AG09309 (cell line): ENCODE measurements at places on chromosomes 1 and 21.

DNA sequence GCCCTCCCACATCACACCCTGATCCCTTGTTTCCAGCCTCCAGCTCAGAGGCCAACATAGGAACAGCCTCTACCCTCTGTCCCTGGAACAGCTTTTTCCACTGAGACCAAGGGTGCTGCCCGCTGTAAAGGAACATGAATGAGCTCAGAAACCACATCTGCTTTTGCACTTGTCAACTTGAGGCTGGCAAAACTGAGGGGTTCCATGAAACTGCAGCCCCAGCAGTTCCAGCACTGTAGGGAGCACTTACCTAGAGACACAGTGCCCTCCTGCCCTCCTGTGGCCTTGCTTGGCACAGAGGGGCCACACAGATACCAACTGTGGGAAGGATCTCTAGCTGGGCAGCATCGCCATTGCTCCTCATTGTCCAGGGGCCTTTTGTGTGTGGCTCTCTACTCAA, 51.7 kb downstream of the ITPKB start:
- DNase-seq, result no peak

GRCh38 chr1:226603858-226604559, 55.4 kb downstream of the STUM start:
- no peak for DNase-seq

DNA sequence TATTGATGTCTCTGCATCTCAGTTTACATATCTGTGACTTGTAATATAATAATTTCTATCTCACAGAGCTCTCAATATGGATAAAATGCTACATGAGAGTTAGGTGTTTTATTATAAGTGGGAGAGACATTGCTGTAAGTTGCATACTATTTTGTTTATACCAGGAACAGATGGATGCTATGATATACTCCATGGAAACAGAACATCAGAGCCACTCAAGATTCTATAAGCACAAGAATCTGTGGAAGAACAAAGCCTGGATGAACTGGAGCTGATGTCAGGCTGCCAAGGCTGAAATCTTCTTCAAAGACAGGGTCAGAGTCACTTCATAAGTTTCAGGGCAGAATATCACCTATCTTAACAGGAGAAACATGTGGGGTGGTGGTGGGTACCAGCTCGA, 30.2 kb downstream of the DUSP10 start:
- DNase-seq, result no peak

DNA sequence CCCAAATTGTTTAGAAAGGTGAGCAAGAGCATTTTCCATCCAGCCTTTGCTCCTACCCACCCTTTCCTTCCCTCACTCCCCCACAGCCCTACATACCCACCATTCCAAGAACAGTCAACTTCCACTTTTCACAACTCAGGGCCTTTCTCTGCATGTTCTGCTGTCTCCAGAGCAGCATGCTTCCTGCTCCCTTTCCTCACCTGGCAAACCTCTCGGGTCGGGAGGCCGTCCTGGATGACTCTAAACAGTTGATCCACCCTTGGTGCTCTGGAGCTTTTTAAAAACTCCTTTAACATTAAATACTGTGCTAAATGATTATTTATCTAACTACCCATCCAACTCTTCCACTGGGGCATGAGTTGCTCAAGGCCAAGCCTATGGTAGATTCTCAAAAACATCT, 200.6 kb downstream of the SETD4 start:
- DNase-seq, result no peak

GRCh38 chr1:248807067-248807737, 18.5 kb downstream of the SH3BP5L start:
- no peak for DNase-seq

- DNase-seq, result no peak
These were observed 261.4 kb upstream of the C1orf174 start for GRCh38 chr1:4161366-4162006.

DNA sequence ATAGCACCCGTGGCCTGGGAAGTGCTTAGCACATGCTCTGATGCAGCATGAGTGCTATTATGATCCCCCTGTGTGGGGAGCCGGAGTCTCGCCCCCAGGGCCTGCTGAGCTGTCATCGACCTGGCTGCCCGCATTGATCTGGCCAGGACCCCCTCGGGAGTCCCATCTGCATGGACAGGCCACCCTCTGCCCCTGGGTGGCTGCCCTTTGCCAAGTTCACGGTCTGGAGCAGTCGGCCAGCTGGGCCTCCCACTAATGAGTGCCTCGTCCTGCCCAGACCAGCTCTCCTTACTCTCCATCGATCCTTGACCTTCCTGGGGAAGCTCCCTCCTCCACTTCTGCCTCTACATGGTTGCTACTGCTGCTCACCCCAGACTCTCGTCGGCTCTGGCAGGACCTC, 121.8 kb upstream of the RUNX3 start:
- no peak for DNase-seq

GRCh38 chr1:69833536-69833935, 265.8 kb downstream of the LRRC7 start:
- no peak for DNase-seq

GRCh38 chr1:86825319-86825718, 88.6 kb downstream of the SELENOF start:
- DNase-seq, result no peak

DNA sequence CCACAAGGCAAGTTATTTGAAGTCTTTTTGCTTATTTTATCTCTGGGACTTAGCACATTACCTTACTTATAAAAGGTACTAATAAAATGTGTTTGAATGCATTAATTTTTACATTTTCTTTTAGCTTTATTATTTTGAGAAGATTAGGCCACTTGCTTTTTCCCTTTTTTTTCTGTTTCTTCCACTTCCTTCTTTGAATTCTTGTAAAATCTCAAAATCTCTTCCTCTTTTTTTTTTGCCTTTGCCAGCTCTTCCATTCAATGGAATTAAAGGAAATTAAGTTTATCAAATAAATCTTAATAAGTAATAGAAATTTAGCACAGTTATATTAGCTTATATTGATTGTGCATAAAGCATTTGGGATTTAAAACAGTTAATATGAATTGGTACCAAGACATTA, 260.9 kb downstream of the SRGAP2C start:
- no peak for DNase-seq

DNA sequence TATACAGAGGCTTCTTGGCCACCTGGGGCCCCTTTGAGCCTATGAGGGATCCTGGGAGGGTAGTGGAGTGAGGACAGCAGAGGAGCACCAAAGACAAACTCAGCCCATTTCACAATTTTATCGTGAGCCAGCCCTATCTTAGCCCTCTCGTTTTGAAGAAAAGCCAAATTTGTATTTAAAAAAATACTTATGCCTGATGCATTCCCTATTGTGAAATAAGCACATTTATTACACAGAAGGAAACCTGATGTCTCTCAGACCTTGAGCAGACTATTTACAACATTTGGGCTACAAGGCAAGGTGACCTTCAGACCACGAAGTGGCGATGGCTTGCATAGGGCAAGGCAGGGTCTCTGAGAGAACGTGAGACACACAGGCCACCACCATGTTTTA, 41.3 kb upstream of the H6PD start:
- no peak for DNase-seq

DNA sequence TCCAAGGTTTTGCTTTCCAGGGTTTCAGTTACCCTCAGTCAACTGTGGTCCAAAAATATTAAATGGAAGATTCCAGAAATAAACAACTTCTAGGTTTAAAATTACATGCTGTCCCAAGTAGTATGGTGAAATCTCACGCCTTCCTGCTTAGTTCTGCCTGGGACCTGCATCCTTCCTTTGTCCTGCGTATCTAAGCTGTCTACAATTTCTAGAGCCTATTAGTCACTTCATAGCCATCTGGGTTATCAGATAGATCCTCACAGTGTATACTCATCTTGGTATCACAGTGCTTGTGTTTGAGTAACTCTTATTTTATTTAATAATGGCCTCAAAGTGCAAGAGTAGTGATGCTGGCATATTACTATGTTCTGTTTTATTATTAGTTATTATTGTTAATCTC, 157.7 kb downstream of the ROR1 start:
- DNase-seq, result no peak

DNA sequence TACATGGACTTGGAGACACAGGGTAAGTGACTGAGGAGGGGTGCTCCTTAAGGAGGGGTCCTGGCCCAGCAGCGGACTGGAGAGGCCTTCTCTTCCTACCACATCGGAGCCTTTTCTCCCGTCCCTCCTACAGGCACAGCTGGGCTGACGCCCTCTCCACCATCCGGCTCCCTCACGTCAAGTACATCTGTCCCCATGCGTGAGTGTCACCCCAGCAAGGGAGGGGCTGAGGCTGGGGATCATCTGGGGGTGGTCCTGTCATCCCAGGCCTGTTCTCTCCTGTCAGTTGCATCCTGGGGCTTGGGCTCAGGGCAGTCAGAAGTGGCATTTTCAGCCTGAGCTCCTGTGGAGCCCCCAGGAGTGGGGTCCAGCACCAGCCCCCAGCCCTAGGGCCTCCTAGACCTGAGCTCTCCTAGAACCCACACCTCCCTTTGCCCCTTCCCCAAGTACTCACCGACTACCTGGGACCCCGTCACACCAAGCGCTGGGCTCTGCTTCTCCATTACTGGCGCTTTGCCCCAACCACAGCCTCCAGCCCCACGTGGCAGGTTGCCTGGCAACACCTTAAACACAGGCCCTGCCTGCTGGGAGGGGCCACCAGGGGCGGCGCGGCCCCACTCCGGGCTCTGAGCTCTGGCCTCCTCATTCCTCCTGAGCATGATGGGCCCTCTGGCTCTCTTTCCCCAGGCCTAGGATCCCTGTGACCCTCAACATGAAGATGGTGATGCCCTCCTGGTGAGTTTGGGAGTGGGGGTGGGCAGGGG, 2.3 kb downstream of the LYPLA2 start:
- no peak for DNase-seq

DNA sequence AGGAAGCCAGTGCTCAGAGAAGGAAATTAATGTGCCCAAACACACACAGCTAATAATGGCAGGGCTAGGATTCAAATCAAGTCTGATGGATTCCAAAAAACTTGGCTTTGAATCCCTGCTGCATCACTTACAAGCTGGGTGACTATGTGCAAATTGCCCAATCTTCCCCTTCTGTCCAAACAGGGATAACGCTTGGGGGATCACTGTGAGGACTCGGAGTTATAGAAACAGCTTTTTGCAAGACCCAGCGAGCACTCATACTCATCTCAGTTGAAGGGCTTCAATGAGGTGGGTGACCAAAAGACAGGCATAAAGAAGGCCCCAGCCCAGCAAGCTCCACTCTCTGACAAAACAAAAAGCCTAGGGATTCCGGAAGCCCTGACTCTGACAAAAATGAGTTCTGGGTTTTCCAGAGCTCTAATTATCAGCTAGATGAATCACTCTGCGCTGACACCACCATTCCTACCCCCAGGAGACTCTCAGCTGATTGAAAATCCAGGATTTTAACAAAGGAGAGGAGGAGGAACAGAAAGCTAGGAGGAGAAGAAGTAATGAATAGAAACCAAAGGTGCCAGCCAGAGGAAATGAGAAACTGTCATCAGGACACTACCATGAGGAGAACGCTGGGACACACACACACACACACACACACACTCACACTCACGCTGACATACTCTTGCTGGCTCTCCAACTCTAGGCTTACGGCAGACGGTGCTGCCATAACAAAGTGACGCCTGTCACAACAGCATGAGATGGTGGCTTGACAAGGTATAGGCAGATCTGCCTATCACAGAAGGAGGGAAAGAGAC, 1.6 kb upstream of the STK40 start:
- peak; percentile 80 for DNase-seq

GRCh38 chr21:27480841-27481261, 514.0 kb upstream of the ADAMTS5 start:
- peak; percentile 28 for DNase-seq

DNA sequence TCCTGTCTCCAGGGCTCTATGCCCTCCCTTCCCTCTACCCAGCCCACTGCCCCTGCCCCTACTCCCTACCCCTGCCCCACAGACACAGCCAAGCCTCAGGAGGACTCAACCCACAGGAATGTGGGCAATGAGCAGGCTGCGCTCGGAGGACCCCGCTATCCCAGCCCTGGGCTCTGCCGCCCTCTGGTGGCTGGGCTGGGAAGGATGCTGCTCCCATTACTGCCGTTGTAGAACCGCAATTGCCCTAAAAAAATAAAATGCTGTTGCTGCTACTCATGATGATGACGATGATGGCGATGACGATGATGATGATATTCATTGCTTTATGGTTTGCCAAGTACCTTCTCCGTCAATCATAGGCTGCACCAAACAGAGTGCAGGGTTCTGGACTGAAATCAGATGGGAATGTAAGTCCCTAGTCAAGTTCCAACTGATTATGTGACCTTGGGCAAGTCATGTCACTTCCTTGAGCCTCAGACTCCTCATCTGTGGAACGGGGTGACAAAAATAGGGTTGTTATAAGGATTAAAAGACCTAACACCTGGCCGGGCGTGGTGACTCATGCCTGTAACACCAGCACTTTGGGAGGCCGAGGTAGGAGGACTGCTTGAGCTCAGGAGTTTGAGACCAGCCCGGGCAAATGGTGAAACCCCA, 24.6 kb downstream of the ARHGEF19 start:
- DNase-seq, result peak; percentile 42

DNA sequence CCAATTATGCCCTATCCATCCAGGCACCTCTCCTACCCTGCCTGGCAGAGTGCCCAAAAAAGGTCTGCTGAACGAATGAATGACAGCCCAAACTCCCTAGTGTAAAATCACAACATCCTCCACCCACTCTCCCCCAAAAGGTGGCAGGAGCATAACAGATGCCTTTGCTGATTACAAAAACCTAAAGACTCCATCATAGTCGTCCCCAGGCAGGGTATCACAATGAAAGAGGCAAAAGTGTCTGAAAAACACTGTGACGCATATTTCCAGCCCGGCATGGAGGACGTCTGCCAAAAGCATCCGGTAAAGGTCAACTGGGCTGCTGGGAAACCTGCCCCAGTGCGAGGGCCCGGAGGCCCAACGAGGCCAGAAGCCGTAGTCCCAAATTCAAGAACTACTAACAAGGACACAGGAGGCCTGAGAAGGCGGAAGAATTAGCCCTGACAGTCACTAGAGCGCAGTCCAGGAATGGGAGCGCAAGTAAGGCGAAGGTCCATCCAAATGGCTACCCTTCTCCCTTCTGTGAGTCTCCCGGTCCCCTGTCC, 576 bp downstream of the SMIM12 start:
- DNase-seq, result no peak

DNA sequence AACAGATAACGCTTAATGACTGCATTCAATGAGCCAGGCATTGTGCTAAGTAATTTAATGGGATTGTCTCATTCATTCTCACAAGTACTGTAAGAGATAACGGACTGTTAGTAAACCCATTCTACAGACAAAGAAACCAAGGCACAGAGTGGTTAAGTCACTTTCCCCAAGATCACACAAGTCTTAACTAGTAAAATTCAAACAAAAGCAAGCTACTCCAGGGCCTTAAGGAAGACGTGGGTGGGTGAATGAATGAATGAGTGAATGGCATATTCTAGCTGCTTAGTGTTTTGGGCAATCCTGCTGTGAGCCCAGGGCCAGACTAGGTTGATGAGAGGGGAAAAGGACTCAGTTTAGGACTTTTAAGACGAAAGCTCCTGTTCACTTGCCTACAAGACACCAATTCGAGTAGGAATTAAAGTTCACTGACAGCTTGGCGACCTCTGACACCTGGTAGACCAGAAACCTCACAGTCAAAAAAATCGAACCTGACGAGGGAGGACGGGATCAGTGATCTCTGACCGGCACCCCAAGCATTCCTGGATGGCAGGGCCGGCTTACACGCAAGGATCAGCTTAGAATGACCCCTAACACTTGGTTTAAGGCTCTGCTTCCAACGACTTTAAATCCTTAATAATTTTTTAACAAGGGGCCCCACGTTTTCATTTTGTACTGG, 557 bp downstream of the EMC1 start:
- no peak for DNase-seq

GRCh38 chr1:28480308-28480707, 25.5 kb upstream of the RCC1 start:
- DNase-seq, result no peak
